Left renal cortex interstitium (tissue), 4 donors: ENCODE measurements at places on chromosomes 7 and 10.

- DNase-seq: no peak
Observed at GRCh38 chr7:139635526-139636302, 112.2 kb downstream of the CLEC2L start.

- peak; percentile 63 for DNase-seq
Observed at GRCh38 chr7:25565949-25566348, 337.7 kb upstream of the NPVF start.

GRCh38 chr10:69446229-69446628, 5.0 kb upstream of the TSPAN15 start:
- DNase-seq: no peak

- DNase-seq: no peak
Observed at GRCh38 chr7:134371536-134371935, 54.8 kb upstream of the SLC35B4 start.

DNA sequence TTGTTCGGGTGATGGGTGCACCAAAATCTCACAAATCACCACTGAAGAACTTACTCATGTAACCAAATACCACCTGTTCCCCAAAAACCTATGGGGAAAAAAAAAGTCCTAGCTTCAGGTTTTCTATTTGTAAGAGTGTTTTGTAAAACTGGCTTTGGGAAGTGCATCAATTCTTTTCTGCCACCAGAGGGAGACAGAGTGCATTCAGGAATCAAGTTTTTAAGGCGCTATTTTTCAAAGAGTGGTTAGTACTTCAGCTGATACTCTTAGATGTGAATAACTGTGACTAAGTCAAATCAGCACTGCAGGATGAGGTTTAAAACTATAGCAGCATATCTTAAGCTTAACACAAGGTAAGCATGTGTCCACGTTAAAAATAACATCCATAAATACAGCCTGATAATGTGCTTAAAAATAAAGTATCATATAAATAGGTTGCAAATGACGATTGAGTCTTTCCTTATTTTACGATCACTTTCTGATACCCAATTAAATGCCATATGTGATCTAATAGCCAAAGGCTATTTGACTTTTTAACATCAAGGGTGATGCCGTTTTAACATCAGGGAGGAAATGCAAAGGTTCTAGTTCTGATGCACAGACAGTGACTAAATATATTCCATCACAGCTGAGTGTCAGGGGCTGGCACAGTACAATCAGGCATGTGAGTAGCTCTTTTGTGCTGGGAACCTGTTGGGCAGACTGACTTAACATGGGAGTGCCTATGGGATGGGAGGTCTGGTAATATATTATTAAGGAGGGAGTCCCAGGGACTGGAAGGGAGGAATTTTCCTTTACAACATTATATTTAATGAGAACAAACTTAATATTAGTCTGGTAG, 10.6 kb upstream of the LYZL2 start:
- DNase-seq: peak; percentile 20

DNA sequence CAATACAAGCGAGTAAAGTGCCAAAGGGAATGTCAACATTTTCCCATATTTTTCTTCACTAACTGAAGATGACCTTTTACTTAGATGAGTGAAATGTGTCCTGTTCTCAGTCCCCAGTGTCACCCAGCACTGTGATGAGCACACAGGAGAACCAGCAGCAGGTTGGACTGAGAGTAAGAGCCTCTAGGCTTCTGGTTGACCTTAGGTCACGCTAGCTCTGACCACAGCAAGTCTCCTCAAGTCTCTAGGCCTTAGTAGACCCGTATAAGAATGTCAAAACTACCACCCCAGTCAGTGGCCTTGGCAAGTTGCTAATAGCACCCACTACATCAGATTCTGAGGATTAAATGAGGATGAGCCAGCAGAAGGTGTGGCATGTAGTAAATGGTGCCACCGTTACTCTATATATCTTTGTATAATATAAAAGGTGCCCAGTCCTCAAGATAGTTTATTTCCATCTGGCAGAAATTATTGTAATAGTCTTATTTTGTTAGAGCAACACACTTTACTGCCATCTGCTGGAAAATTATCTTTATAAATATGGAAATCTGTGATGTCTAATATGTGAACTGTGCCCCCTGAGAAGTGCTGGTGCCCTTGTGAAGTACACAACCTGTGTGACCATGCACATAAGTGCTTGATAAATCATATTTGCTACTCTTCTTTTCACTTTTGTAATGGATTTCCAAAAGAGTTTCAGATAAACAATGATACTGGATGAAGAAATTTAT, 75.7 kb downstream of the SPAG6 start:
- no peak for DNase-seq

DNA sequence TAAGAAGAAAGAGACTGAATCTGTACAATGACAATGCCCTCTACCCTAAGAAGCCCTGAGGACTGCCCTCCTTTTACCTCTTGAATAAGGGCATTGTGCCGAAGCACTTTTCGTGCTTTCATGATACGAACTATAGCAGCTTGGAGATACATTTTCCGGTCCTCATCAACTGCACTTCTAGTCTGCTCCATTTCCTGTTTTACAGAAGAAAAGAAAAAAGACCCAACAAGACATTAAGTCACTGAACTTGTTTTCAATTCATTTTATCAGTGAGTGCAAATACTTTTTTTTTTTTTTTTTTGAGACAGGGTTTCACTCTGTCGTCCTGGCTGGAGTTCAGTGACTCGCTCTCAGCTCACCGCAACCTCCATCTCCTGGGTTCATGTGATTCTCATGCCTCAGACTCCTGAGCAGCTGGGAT, 78.4 kb downstream of the CUL2 start:
- no peak for DNase-seq

DNA sequence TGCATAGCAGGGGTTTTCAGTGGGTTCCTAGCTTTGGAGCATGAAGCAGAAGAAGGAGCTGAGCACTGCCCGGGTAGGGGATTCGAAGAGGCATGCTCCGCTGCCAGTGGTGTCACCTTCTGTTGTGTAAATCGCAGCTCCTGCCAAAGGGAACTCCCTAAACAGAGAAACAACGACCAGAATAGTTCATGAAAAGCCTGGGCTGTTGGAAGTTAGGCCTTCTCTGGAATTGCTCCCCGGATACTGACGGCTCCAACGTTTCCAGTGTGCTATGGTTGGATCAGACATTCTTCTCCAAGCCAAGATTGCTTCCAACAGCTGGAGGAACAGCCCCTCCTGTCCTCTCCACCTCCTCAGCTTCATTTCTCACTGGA, 546.0 kb upstream of the FZD8 start:
- no peak for DNase-seq

- no peak for DNase-seq
Observed at GRCh38 chr7:128076796-128077271, 45.6 kb upstream of the LRRC4 start.

GRCh38 chr7:95433952-95434556, 774 bp downstream of the PON2 start:
- DNase-seq: no peak

DNA sequence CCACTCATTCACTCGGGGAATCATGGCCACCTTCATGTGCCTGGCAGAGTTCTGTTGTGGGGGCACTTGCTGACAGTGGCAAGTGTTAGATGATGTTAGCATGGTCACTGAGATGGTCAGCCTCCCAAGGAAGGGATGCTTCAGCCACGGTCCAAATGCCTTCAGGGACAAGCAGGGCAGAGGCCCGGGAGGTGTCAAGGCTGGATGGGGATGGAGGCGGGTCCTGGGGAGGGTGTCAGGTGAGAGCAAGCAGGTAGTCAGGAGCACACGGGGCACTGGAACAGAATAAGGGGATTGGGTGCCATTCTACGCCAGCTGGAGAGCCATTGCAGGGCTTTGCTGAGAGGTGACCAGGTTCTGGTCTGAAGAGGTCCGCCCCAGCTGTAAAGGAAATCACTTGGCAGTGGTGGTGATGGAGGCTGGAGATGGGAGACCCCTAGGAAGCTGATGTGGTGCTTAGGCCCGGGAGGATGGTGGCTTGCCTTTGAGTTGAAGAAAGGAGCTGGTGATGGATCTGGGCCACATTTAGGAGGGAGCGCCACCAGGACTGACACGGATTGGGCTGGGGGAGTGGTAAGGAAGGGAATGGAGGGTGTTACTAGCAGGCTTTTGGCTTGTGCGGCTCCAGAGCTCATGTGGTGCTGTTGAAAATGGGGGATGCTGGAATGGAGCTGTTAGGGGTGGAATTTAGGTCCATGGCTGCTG, 24.1 kb downstream of the AGAP3 start:
- DNase-seq: no peak

- DNase-seq: no peak
Observed at GRCh38 chr10:62471711-62472110, 97.5 kb downstream of the ZNF365 start.

- no peak for DNase-seq
Observed at GRCh38 chr7:28276298-28276697, 95.7 kb upstream of the JAZF1 start.

DNA sequence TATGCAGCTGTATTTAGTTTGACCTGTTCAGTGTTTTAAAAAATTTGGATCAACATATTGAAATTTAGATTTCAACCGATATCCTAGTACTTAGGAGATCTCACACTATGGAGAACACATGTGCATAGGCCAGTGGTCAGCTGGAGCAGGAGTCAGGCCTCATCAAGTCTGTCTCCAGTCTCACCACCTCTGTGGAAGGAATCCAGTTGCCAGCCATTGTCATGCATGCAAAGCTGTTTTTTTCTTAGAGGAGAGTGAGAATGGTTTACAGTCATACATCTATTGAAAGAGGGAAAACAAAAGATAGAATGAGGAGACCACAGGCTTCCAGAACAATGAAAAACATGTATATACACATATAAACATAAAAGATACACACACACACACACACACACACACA, 7.6 kb upstream of the CLEC5A start:
- DNase-seq: no peak

DNA sequence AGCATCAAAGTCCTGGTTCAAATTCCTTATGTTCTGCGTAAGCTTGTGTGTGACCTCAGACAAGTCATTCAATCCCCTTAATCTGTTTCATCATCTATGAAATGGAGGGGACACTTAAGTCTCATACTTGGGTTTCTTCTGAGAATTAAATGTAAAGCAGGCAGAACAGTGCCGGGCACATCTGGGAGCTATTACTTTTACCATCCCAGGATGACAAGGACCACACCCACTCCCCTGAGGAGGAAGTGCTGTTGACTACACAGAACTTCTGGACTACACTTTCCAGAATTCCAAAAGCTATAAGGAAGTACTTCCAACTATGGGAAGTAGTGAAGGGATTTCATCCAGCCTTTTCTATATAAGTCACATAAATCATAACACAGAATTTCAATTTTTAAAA, 294.9 kb downstream of the IPMK start:
- DNase-seq: no peak

- DNase-seq: no peak
Observed at GRCh38 chr10:114681542-114681941, 23.5 kb upstream of the ABLIM1 start.
